ENCODE measurements at places on chromosomes 1 and 21. TPM values are rescaled to one million over a fixed set of nuclear protein-coding genes. Genes with fewer than 3 reads are reported as not detected.

Gene MAP3K21
- total RNA-seq: 2.0 TPM

Gene TDRD10
- not detected for total RNA-seq

Gene ITPKB
- total RNA-seq: 65.8 TPM

Gene DAB1
- 0.94 TPM for total RNA-seq

Gene PMVK
- total RNA-seq: 29.6 TPM

Gene S100A16
- not detected for total RNA-seq

Gene GNB1
- 341 TPM for total RNA-seq

Gene LRRIQ3
- total RNA-seq: 0.70 TPM

Gene INTS3
- 59.8 TPM for total RNA-seq

Gene GJA8
- not detected for total RNA-seq

Gene PADI4
- total RNA-seq: 0.65 TPM

Gene RYR2
- total RNA-seq: not detected

Gene KRTAP19-1
- total RNA-seq: not detected

Gene FCRL3
- not detected for total RNA-seq

Gene VHLL
- not detected for total RNA-seq

Measured in activated naive CD4-positive, alpha-beta T cell treated with anti-CD3 and anti-CD28 coated beads, Interleukin-2, amount 10 ng/mL, durations not matched to agents 5 hours and 36 hours (primary cell).